ENCODE measurements at places on chromosomes 5 and 9. TPM values are rescaled to one million over a fixed set of nuclear protein-coding genes. Genes with fewer than 3 reads are reported as not detected.

DNA sequence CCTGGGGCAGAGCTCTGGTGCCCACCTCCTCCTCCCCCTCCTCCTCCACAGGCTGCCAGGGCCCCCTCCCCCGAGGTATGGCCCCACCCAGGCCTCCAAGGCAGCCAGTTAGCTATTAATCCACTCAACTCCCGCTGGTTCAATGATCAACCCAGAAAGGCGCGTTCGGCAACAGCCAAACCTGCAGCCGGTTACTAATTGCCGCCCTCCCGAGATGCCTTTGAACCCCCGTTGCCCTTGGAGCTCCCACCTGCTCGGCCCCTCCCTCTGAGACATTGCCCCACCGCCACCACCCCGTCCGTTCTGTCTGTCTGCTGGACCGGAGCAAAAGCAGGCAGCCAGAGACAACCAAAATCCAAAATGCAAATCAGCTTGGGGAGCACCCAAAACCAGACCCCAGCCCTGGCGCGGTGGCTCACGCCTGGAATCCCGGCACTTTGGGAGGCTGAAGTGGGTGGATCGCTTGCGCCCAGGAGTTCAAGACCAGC is 25.8 kb downstream of the NOTCH1 start:
- DNase-seq: no peak

SLC4A9 gene
- total RNA-seq: not detected

HEMGN gene
- total RNA-seq: 0.47 TPM

GRCh38 chr9:21097817-21098216 is 20.1 kb upstream of the IFNB1 start:
- DNase-seq: no peak

GRCh38 chr5:80181618-80182211 is 74.1 kb downstream of the SERINC5 start:
- no peak for DNase-seq

- DNase-seq: no peak
Measured at GRCh38 chr5:179906294-179906794, 1.4 kb downstream of the TBC1D9B start.

GRCh38 chr5:151238303-151238741 is 14.4 kb upstream of the CCDC69 start:
- no peak for DNase-seq

SYK gene
- total RNA-seq: 104 TPM

DCTN4 gene
- 108 TPM for total RNA-seq

Data from natural killer cell (primary cell).